ENCODE measurements at places on chromosomes 2 and 18. TPM values are rescaled to one million over a fixed set of nuclear protein-coding genes. Genes with fewer than 3 reads are reported as not detected.

Gene CABLES1
- total RNA-seq, result 9.9 TPM

Gene CXCR4
- 28.6 TPM for total RNA-seq

Gene TCF7L1
- total RNA-seq, result 0.49 TPM

- H3K36me3 ChIP-seq, result no peaks in the 10 kb centered on the region
- peaks cover 7% of the 10 kb centered on the region for H3K4me1 ChIP-seq
- DNase-seq, result no peak
- no peak overlapping the region for H3K4me3 ChIP-seq
Observed at GRCh38 chr18:57833441-57834101, 30.5 kb upstream of the ATP8B1 start.

- no peaks in the 10 kb centered on the region for H3K36me3 ChIP-seq
- H3K4me3 ChIP-seq, result no peak overlapping the region
- H3K4me1 ChIP-seq, result peaks cover 10% of the 10 kb centered on the region
Observed at GRCh38 chr18:58049000-58049688, 5.1 kb downstream of the NEDD4L start.

GRCh38 chr2:219028996-219029828 is 12.1 kb downstream of the CFAP65 start:
- H3K27me3 ChIP-seq, result no peaks in the 10 kb centered on the region
- no peak for DNase-seq
- H3K36me3 ChIP-seq, result no peaks in the 10 kb centered on the region

DNA sequence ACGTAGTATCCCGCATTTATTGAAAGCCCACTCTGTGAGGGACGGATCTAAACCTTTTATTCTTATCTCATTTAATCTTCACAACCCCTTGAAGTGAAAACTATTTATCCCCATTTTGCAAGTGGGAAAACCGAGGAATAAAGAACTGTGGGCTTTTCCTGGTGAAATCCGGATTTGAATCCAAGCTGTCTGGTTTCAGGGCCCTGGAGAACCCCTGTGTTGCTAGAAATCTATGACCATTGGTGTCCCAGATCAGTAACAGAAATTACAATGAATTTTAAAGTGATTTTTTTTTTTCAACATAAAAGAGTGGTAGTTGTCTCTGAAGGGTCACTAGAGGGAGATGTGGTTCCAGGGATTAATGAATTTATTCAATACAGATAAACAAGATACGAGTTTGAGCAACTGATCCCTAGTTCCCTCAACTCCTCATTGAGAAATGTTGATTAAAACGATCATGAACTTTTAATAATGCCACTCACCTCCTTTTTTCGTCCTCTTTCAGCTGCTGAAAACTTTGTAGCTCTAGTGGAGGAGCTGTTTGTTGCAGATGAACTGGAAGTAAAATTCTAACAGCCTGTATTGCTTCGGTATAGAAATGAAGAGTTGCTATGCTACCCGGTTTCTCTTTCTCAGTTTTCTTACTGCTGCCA is 940 bp downstream of the XRCC5 start:
- peaks cover 15% of the 10 kb centered on the region for H3K4me1 ChIP-seq
- H3K27me3 ChIP-seq, result no peaks in the 10 kb centered on the region
- DNase-seq, result no peak
- H3K36me3 ChIP-seq, result no peaks in the 10 kb centered on the region
- H3K4me3 ChIP-seq, result peak overlapping the region; percentile 72
- H3K27ac ChIP-seq, result peak overlapping the region; percentile 88

Gene LRRTM1
- total RNA-seq, result not detected

Gene DOCK10
- 10.8 TPM for total RNA-seq

DNA sequence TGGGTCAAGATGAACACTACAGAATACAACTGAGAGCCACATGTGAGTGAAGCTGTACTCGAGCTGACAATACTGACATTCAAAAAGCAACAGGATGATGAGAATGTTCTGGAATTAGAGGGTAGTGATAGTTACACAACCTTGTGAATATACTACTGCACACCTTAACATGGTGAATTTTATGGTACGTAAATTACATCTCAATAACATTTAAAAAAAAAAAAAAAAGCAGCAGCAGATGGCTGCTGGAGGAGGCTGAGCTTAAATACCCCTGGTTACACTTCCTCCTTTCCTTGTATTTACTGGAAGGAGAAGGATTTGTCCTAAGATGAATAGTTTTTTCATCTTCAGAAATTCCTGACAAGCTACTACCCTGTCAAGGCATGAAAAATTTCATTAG is 45.5 kb upstream of the CYP1B1 start:
- no peak for DNase-seq
- H3K27ac ChIP-seq, result no peak overlapping the region
- peaks cover 5% of the 10 kb centered on the region for H3K4me1 ChIP-seq
- no peak overlapping the region for H3K4me3 ChIP-seq
- no peaks in the 10 kb centered on the region for H3K36me3 ChIP-seq

- no peak for DNase-seq
- no peak overlapping the region for H3K27ac ChIP-seq
- H3K36me3 ChIP-seq, result no peaks in the 10 kb centered on the region
- no peaks in the 10 kb centered on the region for H3K4me1 ChIP-seq
- H3K27me3 ChIP-seq, result no peaks in the 10 kb centered on the region
Observed at GRCh38 chr2:29196792-29197788, 81.9 kb downstream of the CLIP4 start.

DNA sequence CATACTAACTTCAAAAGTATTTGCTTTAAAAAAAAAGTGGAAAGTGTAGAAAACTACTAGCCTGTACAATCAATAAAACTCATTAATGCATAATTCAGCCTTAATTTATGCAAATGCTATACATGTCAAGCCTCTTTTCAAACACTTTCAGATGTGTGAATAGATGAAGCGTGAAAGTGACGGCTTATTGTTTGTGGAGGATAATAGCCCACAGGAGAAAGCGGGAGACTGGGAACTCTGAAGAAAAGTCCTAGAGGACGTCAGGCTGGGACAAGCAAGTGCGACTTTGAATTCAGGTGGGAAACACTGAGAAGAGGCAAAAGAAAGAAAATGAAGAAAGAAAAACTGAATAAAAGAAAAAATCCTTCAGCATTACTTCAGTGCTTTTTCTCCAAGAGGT is 108.5 kb downstream of the STK39 start:
- no peaks in the 10 kb centered on the region for H3K36me3 ChIP-seq
- DNase-seq, result no peak
- no peak overlapping the region for H3K27ac ChIP-seq
- no peaks in the 10 kb centered on the region for H3K27me3 ChIP-seq
- no peak overlapping the region for H3K4me3 ChIP-seq

DNA sequence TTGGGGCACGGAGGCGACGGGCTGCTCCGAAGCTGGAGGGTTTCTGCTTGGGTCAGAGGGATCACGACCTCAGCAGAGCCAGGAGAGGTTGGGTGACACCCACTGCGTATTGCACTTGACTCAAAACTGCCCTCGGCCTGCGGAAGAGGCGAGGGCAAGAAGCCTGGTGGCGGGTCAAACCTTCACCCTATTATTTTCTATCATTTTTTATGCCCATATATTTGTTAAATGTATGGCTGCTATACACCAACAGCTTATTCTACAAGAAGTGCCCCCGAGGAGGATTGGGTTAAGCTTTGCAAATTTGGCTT is 12.6 kb upstream of the SATB2 start:
- H3K4me3 ChIP-seq, result no peak overlapping the region
- no peaks in the 10 kb centered on the region for H3K36me3 ChIP-seq
- H3K4me1 ChIP-seq, result peaks cover 10% of the 10 kb centered on the region
- peaks cover 100% of the 10 kb centered on the region for H3K27me3 ChIP-seq
- H3K27ac ChIP-seq, result no peak overlapping the region
- DNase-seq, result no peak

Gene IL1R1
- total RNA-seq, result 31.9 TPM

DNA sequence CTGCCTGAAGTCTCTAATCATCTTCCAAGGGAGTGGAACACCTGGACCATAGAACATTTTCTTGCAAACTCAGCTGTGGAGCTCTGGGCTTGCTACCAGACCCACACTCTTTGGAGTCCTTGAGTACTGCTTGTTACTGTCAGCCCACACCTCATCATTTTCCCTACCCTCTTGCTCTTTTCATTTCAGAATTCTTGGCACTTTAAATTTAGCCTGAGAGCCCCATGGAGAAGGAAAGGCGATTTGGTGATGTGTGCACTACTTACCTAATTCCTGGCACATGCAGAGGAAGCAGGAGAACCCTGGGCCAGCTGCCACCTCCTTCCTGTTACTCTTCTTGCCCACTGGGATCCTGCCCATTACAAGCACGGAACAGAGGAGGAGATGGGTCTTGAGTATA is 31.7 kb downstream of the TMEM178A start:
- DNase-seq, result no peak
- no peaks in the 10 kb centered on the region for H3K27me3 ChIP-seq
- no peaks in the 10 kb centered on the region for H3K36me3 ChIP-seq
- H3K27ac ChIP-seq, result no peak overlapping the region
- H3K4me3 ChIP-seq, result no peak overlapping the region

Gene SPATA3
- total RNA-seq, result not detected

Gene PHLPP1
- total RNA-seq, result 16.6 TPM

DNA sequence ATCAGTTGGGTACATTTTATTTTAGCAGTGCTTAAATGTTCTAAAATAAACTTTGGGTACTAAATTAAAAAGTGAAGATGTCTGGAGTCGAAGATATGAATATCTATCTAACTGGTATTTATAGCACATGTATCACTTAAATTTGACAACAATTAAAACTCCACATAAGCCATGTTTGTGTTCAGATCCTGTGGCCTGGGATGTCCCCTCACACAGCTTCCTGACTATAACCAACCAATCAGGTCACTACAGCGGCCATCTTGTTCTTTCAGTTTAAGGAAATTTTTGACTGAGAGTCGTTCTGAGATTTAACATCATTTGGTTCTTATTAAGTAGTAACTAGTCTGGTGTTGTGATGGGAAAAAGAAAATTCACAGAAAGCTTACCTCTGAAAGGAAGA is 170.7 kb upstream of the NRP2 start:
- no peaks in the 10 kb centered on the region for H3K36me3 ChIP-seq
- DNase-seq, result no peak
- H3K4me1 ChIP-seq, result no peaks in the 10 kb centered on the region
- no peak overlapping the region for H3K27ac ChIP-seq
- no peaks in the 10 kb centered on the region for H3K27me3 ChIP-seq

Gene ELOA2
- not detected for total RNA-seq

GRCh38 chr2:23545396-23545795 is 160.4 kb downstream of the KLHL29 start:
- H3K4me1 ChIP-seq, result peaks cover 11% of the 10 kb centered on the region
- no peak overlapping the region for H3K4me3 ChIP-seq
- H3K36me3 ChIP-seq, result no peaks in the 10 kb centered on the region

Gene SERPINB10
- 1.4 TPM for total RNA-seq

Gene PDIA6
- total RNA-seq, result 131 TPM

Gene ADGRF3
- not detected for total RNA-seq

- H3K27ac ChIP-seq, result no peak overlapping the region
- no peak for DNase-seq
- no peaks in the 10 kb centered on the region for H3K4me1 ChIP-seq
- H3K36me3 ChIP-seq, result no peaks in the 10 kb centered on the region
Observed at GRCh38 chr2:53114582-53114981, 653.0 kb upstream of the CHAC2 start.

GRCh38 chr2:180006231-180006630 is 866 bp downstream of the CWC22 start:
- no peaks in the 10 kb centered on the region for H3K27me3 ChIP-seq
- no peak for DNase-seq
- H3K4me1 ChIP-seq, result peaks cover 13% of the 10 kb centered on the region
- no peaks in the 10 kb centered on the region for H3K36me3 ChIP-seq

DNA sequence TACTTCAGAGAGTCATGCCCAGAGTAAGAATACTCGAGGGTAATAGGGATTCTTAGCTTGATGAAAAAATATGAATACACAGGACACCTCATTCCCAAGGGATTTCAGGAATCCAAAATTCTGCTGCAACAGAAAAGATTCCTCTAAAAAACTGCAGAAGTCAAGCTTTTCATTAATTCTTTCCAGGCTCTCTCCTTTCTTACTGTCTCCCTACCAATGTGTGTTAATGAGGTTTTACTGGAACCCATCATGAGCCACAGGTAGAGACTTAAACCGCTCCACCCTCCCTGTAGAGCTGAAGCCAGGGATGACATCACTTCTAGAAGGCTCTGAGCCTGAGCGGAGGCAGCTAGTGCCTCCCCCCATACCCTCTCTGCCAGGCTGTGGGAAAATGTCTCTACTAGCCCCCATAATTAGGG is 3.4 kb downstream of the SDC1 start:
- H3K27me3 ChIP-seq, result no peaks in the 10 kb centered on the region
- H3K27ac ChIP-seq, result peak overlapping the region; percentile 91
- no peaks in the 10 kb centered on the region for H3K36me3 ChIP-seq
- peaks cover 95% of the 10 kb centered on the region for H3K4me1 ChIP-seq
- H3K4me3 ChIP-seq, result peak overlapping the region; percentile 86

Gene SEPTIN10
- total RNA-seq, result 87.0 TPM

Gene C2orf74
- 15.1 TPM for total RNA-seq
